ENCODE measurements at places on chromosomes 4 and X. TPM values are rescaled to one million over a fixed set of nuclear protein-coding genes. Genes with fewer than 3 reads are reported as not detected.

FRG2 gene
- not detected for polyA plus RNA-seq

CENPVL1 gene
- 7.7 TPM for polyA plus RNA-seq

TMA16 gene
- polyA plus RNA-seq = 13.3 TPM

DNA sequence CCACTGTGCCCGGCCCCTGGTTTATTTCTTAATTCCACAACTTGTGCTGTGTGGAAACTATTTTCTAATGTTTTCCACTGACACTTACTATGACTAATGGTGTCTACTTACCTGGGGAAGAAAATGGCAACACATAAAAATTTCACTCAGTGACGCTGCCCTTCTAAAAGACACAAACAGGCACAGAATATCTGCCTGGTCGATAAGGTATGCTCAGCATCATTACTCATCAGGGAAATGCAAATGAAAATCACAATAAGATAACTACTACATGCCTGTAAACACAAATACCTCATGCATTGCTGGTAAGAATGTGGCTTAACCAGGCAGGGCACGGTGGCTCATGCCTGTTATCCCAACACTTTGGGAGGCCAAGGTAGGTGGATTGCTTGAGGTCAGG, 61.6 kb downstream of the UBE2K start:
- DNase-seq = no peak

GRCh38 chr4:187071946-187072600, 348.4 kb upstream of the FAT1 start:
- no peak for DNase-seq

GRCh38 chr4:1296324-1297022, 6.8 kb downstream of the MAEA start:
- DNase-seq = no peak
